ENCODE measurements at places on chromosomes 2 and 18.

- DNase-seq: no peak
These were observed 122.5 kb upstream of the HDAC4 start for GRCh38 chr2:239523147-239523953.

GRCh38 chr18:13568443-13569392, 157.6 kb downstream of the FAM210A start:
- no peak for DNase-seq

GRCh38 chr2:231190531-231191197, 7.8 kb upstream of the ARMC9 start:
- no peak for DNase-seq

GRCh38 chr2:98881153-98881650, 54.8 kb downstream of the CRACDL start:
- no peak for DNase-seq

GRCh38 chr2:102297891-102298290, 13.5 kb upstream of the IL1RL1 start:
- no peak for DNase-seq

DNA sequence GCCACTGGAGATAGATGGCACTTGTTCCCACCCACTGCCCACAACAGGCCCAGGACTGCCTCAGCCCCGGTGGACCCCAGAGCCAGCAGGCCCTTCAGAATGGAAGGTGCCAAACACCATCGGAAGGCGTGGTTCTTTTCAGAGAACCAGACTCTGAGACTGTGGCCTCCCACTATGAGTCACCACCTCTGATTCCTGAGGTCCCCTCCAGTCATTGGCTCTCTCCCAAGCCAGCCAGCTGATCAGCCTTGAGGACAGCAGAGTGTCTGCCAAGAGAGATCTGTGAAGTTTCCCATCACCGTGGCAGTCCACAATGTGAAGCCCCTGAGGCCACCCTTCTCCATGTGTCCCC, 10.4 kb upstream of the MAP3K2 start:
- DNase-seq: no peak

GRCh38 chr18:25352629-25353005, 651 bp upstream of the ZNF521 start:
- DNase-seq: no peak

DNA sequence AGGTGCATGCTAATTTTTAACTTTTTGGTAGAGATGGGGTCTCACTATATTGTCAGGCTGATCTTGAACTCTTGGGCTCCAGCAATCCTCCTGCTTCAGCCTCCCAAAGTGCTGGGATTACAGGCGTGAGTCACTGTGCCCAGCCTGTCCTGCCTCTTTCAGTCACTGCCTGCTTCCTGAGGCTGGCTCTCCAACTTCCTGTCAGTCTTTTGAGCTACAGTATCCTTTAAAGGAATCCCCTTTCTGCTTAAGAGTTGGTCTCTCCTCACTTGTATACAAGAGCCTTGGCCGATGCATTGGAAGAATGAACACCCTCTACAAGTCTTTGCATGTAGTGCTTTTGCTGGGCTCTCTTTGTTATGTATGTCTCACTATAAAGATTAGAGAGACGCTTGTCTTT, 88.4 kb upstream of the SMAD2 start:
- no peak for DNase-seq

- no peak for DNase-seq
These were observed 34.9 kb downstream of the SLC20A1 start for GRCh38 chr2:112680666-112681101.

GRCh38 chr2:27154488-27154887, 5.7 kb downstream of the TCF23 start:
- no peak for DNase-seq

DNA sequence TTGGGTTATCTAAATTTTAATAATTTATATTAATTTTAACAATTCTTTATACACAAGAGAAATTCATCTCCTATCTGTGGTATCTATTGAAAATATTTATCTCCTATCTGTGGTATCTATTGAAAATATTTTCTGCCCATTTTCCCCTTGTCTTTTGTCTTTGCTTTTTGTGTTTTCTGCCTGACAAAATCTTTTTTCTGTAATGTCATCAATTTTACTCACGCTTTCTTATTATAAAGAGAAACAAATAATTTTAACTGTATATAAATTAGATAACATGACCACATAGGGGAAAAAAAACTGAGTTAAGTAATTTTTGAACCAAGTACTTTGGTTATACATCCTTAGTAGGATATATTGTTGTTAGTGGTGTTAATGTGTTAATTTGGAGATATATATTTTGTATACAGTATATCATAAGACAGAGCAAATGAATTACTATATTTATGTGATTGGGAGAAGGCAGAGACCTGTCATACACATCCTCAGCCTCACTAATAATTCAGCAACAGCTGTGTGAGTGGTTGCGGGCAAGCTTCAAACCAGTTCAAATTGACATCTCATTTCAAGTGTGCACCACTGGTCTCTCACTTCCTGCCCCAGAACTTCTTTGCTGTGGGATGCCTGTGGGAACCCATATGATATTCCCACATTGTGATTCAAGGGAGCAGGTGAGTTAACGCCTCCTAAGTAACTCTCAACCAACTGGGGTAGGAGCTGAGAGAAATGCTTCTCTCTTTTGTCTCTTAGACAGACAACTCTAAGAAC, 292.4 kb downstream of the SP3 start:
- DNase-seq: no peak

GRCh38 chr2:235719146-235719942, 225.5 kb downstream of the AGAP1 start:
- no peak for DNase-seq

DNA sequence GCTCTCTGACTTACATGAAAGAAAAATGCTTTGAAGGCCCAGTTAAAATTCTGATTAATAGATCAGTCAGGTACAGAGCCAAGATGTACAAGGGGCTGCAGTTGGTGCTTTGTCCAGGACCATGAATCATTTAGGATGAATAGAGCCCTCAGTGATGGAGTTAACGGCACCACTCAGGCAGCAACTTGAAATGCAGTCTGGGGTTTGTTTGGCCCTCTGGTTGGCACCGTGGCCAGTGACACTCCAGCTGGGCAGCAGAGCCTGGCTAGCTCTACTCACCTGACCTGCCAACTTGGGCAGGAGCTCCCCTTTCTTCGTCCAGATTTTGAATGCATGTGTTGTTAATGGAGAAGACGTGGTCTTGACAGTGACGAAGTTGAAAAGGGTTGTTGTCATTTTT, 493.0 kb upstream of the ACVR2A start:
- no peak for DNase-seq

DNA sequence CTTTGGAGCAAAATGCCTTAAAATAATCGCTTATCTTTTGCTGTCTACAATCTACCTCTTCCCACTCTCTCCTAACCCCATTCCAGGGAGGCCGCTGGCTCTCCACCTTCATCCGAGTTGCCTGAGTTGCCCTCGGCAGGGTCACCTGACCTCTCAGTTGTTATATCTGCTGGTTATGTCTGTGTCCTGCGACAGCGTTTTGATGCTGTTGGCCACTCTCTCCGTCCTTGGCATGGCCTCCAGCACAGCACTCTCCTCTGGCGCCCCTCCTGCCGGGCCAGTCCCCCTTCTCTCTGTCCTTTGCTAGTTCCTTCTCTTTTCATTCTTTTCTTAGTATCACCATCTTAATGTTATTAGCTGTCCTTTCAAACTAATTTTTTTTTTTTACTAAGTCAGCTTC, 41.6 kb downstream of the TRAF3IP1 start:
- DNase-seq: no peak

GRCh38 chr2:66579186-66580126, 144.5 kb downstream of the MEIS1 start:
- DNase-seq: no peak

DNA sequence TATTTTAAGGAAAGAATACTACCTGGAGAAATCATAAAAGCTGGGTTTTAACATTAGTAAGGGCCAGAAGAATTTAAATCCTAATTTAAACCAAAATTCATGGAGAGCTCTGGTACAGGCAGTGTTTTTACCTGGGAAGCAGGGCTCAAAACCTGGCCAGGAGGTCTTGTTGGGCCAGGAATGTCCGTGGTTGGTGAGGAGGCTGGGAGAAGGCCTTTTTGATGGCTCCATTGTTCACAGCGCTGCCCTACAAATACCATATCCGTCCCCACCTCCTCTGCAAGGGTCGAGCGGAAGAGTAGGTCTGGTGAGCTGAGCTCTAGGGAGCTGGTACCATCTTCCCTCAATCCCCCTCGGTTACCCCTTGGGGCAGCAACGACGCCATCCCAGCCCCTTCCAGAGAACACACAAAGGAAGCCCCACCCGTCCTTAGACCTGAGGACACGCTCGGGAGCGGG, 10.9 kb upstream of the HOXD1 start:
- DNase-seq: no peak

DNA sequence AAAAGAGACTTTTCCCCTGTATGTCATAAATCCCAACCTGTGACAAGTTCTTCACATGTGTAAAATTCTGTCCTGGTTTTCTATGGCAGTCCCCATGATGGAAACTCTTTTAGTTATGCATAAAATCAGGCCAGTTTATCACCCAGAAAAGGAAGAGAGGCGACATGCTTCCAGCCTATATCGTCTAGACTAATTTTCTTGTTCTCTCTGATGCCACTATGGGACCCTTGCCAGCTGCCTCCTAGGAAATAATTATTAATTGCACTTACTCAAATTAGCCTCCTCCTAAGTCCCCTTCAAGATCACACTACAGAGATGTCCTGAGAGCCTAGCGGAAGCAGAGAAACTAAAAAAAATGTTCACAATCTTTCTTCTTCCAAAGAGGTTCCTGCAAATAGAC, 722.4 kb downstream of the NRXN1 start:
- no peak for DNase-seq

GRCh38 chr2:150781142-150781541, 293.7 kb upstream of the RND3 start:
- DNase-seq: no peak

- no peak for DNase-seq
These were observed 199.6 kb downstream of the BCL11A start for GRCh38 chr2:60353863-60354262.

GRCh38 chr2:8304821-8305766, 376.8 kb upstream of the ID2 start:
- no peak for DNase-seq

DNA sequence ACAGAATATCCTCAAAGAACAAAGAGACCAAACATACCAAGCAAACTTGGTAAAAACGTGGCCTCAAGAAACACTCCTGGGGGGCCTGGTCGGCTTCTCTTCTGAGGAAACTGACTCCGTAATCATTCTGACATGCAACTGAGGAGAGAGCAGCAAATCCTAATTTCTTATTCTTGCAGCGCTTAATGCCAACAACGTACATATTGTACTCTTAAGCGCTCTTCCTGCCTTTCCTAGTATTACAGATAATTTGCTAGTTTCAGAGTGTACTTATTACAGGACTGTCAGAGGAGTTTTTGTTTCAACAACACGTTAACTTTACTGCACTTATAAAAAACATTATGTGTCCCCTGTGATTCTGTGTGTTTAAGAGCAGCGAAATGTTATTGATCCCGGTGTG, 64.9 kb downstream of the ZNF521 start:
- DNase-seq: no peak

DNA sequence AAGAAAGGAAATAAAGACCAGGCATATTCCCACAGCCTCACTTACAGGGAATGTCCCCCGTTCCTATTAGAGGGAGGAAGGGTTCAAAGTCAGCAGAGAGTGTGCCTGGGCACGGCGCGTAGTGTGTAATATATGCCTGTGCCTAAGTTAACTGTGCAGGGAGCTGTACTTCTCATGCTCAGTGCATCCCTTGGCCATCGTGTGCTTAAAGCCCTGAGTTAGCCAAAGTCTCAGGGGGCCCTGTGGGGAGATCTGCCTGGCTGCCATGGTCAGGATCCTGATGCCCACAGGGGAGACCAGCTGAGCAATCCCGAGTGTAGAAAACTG, 48.4 kb downstream of the TEX51 start:
- no peak for DNase-seq

DNA sequence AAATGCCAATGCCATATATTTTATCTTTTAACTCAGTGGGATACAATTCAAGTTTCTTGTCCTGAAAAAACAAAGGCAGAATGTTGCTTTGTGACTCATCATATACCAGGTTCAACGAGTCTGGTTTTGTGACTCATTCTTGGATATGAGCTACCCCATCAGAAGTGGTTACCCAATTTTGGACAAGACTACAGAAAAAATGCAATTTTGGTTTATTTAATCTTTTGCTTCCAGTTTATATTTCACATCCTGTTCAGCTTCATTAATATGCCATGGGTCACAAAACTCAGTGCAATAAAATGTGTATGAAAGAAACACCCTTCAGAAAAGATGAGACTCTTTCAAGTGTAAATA, 25.0 kb downstream of the FN1 start:
- no peak for DNase-seq

- no peak for DNase-seq
These were observed 135.0 kb downstream of the LAMA3 start for GRCh38 chr18:23824240-23824639.

DNA sequence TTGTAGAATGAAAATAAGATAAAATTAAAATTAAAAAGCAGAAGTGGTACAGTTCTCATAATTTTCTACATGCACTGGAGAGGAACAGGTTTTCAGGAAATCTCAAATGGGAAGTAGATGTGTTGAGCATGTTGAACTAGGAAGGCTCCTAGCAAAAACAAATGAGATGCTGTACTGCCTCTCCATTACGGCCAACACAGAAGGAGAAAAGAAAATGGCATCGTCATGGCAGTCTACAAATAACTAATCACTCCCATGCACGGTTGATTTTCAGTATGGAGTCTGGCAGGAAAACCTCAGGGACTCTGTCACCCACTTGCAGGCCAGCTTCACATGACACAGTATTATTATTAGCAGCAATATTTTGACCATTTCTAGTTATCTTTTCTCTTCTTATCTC, 278.7 kb downstream of the NRXN1 start:
- DNase-seq: no peak

DNA sequence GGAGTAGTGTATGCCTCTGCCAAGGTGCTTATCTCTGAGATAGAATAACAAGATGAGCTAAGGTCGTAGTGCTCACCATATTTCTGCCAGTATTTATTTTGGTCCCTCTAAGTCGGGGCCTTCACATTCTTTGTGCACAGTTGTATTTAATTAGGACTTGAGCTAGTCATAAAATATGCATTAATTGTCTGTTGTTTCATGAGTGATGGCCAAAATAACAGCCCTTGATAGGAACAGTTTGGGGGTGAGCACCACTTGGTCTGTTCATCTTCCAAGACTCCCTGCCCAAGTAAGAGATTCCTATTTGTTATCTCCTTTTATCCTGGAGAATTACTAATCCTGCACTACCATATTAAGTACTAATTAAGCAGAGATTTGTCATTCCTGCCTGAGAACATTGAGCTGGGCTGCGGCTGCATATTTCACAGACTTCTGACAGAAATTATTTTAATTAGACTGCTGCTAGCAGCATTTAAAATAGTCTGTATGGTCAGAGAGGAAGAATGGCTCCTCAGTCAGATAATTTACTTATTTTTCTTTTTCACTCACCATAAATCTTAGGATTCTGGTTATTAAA, 435.1 kb downstream of the MTX2 start:
- DNase-seq: no peak
